ENCODE measurements at places on chromosomes 2 and 18. TPM values are rescaled to one million over a fixed set of nuclear protein-coding genes. Genes with fewer than 3 reads are reported as not detected.

The TWIST2 gene
- total RNA-seq, result 0.48 TPM

DNA sequence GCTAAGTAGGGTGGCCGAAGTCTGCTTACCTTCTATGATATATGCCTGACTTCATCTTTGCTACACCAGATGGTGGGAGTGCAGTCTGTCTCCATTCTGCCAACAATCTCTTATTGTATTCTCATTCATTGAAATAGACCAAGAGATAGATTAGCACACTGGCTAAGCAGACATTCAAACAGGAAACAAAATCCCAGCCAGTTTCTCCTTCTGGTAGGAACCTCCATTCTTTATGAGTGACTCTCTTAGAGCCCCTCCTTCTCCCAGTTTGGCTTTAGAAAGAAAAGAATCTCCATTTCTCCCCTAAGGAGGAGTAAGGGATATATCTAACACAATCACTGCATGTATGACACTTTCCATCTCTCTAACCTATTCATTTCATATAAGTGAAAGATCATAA, 118.9 kb upstream of the COL5A2 start:
- no peak for ATAC-seq

GRCh38 chr18:8341481-8342230, 267.6 kb upstream of the RAB12 start:
- no peak for ATAC-seq

DNA sequence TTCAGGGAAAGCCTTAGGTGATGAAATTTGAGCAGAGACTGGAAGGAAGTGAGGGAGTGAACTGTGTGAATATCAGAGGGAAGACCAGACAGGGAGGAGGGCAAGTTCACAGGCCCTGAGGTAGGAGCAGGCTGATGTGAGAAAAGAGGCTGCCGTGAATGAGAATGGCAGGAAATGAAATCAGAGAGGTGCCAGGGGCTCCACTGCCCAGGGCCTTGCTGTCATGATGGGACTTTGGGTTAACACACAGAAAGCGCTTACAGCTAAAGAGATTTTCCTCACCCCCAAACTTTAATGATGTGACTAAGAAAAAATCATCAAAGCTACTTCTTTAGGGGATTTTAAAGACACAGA, 53.8 kb downstream of the MARCHF4 start:
- ATAC-seq, result no peak

The MAPRE3 gene
- total RNA-seq, result 6.9 TPM

DNA sequence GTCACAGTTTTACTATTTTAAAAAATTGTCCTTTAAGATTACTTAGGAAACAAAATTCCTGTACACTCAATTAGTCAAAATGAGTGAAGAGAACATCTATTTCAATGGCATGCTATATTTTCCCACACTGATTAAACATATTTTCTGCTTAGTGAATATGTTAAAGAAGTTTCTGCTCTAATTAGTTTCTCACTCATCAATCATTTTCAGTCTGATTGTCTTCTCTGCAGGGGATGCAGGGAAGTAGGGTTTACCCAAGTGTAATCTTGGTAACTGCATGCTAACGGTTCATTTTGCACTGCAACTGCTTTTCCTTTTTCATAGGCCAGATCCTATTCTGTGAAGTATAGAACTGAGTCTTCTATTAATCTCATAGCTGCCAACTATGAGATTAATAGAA, 78.5 kb downstream of the ARL6IP6 start:
- no peak for ATAC-seq

DNA sequence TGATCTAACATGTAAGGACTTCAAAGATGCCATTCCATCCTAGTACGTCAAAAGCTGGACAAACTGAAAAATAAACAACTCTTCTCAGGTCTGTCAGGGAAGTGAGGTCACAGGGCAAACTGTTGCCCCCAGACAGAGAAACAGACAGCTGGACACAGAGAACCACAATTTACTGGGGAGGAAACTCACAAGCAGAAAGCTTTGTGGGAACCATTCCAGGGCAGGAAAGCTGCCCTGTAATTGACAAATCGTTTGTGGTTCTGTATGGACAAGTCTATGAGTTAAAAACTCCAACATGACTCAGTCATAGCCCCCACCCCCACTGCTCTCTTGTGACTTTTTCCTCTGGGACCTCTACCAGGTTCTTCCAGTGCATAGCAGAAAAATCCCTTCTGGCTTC, 28.4 kb downstream of the MCEE start:
- ATAC-seq, result peak; percentile 72

DNA sequence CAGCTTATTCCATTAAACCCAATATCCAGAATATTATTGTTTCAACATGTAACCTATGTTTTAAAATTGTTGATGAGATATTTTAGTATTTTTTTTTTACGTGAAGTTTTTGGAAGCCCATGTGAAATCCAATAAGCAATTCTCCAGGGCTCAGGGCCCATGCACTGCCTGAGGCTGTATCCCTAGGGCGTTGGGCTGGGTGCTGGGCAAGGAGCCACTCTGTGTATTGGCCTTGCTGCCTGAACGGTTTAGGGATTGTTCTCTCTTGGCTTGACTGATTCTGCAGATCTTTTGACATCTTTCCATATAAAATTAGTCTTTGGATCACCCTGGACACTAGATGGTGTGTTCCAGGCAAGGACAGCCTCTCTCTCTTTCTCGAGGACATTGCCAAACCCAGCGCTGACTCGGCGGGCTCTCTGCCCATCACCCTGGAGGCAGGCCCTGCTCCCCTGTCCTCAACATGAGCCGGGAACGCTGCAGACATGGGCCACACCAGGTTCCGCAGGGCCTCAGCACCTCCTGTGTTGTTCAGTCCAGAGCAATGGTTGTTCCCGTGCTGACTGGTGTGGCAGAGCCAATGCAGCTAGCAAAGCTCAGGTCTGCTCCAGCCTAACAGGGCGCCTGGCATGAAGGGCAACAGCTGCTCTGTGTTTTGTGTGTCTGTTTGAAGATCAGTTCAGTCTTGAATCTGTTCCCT, 163.0 kb downstream of the SEPTIN10 start:
- no peak for ATAC-seq

The IMPA2 gene
- 140 TPM for total RNA-seq

The NTSR2 gene
- total RNA-seq, result not detected

GRCh38 chr2:30363406-30363805, 83.6 kb upstream of the LCLAT1 start:
- no peak for ATAC-seq

GRCh38 chr2:776487-776886, 99.3 kb upstream of the TMEM18 start:
- ATAC-seq, result no peak

DNA sequence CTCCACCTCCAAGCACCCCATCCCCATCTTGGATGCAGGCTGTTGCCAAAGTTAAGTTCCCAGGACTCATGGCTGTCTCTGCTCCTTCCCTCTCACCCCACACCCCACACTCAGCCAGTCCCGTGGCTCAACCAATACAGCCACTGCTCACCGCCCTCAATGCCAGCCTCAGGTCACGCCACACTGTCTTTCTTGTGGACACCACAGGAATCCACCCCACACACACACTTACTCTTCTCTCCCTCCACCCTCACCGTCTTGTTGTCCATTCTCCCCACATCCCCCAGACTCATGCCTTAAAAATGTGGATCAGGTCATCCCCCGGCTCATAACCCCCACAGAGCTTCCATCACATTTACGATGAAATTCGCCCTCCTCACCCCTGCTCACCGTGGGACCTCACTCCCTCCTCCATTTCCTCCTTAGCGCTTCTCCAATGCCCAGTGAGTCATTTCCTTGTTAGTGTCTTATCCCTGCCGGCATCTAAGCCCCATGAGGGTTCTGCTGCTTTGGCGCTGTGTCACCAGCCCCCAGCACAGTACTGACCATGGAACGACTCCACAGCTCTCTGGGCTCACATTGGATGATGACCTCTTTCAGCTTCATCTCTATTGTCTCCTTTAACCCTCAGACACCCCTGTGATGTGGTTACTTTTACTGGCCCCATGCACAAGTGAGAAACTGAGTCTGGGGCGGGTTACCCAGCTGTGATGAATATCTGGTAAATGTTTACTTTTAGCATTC, 13.8 kb downstream of the MLPH start:
- ATAC-seq, result peak; percentile 59

DNA sequence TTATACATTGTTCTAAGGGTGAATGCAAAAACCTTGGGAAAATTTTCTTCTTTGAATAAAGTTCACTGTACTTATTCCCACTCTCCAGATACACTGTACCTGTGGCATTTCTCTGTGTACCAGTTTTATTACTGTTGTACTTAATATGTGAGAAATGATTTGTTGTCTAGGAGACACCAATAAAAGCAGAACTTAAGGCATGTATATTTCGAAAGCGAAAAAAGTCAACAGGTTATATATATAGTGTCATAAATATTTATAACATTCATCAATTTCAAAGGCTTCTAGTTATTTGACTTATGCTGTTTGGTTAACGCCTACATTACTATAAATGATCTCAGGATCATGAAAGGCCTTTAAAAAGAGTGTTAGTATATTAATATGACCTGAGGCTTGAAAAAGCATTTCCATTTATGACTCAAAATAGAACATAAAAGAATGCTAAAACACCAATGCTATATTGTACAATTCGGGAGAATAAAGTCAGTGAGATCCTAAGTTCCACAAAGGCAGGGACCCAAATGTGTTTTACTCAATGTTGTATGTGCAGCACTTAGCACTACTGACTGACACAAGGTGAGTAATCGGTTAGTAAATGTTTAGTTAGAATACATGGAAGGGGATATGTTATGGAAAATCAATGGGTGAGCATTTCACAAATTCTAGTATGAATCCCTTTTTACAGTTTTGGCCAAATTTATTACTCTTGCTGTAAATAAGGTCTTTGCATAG, 32.2 kb upstream of the HNRNPA3 start:
- no peak for ATAC-seq

The CPO gene
- total RNA-seq, result not detected

DNA sequence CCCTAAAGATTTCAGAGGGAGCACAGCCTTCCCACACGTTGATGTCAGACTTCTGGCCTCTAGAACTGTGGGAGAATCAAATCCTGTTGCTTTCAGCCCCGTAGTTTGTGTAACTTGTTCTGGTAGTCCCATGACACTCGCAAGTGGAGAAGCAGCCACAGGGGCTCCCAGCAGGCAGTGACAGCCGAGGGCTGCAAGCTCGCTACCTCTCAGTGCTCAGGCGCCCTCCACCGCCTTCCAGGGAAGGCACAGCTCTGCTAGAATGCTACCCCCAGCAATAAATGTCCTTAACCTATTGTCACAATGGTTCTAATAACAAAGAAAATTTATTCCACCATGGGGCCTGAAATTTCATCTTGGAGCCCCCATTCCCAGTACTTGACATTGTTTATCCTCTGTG, 143.1 kb upstream of the ZNF236 start:
- ATAC-seq, result no peak

GRCh38 chr2:95278051-95278471, 3.8 kb downstream of the PROM2 start:
- peak; percentile 73 for ATAC-seq

DNA sequence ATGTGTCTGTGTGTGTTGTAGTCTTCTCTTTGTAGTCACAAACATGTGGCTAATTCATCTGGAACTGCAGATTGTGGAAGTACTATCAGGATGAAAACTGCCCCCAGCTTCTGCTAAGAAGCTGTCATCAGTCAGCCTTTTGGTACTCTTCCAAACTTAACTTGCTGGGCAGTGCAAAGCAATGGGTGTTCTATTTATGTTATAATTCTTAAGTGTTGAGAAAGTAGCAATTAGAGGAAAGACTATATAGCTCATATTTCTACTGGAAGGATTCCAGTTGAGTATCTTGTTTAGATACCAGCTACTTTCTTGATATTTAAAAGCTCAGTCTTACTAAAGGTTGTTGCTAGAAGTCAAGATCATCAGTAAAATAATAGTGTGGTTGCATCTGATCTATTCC, 52.1 kb downstream of the SLC38A11 start:
- ATAC-seq, result no peak

The GAD1 gene
- 1.1 TPM for total RNA-seq

DNA sequence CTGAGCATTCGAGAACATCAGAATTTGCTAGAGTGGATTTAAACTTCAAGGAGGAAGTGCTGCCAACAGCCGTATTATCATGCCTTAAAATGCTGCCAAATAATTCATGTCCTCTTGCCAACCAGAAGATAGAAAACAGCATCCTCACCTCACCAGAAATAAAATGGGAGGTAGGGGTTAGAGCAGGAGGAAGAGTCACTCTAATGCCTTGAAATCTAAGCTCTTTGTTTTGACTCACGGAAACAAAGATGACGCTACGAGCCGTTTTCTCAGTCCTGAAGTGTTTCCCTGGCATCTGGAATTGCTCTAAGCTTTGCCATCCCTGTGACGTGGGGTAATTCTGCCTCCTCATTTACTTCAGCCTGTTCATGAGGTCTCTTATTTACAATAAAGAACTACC, 97.1 kb downstream of the PRPF40A start:
- no peak for ATAC-seq

DNA sequence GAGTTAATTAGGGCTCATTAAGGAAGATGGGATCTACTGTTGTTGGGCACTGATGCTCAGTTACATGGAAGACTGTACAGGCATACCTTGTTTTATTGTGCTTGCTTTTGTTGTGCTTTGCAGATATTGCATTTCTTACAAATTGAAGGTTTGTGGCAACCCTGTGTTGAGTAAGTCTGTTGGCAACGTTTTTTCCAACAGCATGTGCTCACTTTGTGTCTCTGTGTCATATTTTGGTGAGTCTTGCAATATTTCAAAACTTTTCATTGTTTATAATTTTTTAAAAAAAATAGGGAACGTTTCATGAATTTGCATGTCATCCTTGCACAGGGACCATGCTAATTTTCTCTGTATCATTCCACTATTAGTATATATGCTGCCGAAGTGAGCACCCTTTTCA, 15.6 kb downstream of the PHLPP1 start:
- ATAC-seq, result no peak

DNA sequence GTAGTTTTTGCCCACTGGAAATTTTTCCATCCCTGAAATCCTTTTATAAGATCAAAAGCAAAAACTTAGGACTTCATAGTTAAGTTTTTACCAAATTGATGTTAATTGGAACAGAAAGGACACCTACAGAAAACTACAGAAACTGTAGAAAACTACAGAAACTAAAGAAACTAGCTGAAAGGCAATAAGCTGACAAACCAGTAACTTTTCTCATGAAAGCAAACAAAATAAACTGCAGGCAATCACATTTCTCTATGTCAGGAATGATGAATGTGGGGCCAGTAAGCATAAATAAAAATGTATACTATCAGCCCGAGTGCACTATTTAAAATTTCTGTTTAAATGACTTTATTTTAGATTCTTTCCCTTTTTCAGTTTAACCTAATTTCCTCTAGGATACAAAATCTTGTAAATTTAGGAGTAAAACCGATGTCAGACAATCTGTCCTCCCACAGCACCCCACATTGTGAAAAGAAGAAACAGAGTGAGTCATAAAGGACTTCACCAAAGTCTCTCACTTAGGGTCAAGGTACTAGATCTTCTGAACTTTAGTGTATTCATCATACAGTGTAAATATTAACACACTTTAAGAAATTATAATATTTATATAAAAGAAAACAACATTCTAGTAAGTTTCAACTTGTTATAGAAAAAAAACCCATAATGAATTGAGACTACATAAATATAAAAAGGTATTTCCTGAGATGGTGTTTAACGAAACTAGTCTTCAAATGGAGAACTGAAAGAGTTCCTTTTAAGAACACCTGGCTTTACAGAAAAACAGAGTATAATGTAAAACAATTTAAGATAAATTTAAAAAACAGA, 46.6 kb downstream of the USP40 start:
- ATAC-seq, result no peak

Data from esophagus mucosa (tissue), 1 donor.